ENCODE measurements at places on chromosomes 12 and 14.

GRCh38 chr14:21070083-21070609, at the start of gene ARHGEF40:
Gene ARHGEF40 (plus strand): TSS chr14:21070304. CDS start chr14:21070397, 93 bp downstream.
- no peak for DNase-seq

GRCh38 chr12:50049254-50050118, 7.9 kb upstream of the ASIC1 start:
- DNase-seq: no peak

- DNase-seq: peak; percentile 24
Measured at GRCh38 chr12:75921622-75922289, 109.8 kb downstream of the PHLDA1 start.

- no peak for DNase-seq
Measured at GRCh38 chr14:100824091-100824551, 1.8 kb upstream of the MEG3 start.

DNA sequence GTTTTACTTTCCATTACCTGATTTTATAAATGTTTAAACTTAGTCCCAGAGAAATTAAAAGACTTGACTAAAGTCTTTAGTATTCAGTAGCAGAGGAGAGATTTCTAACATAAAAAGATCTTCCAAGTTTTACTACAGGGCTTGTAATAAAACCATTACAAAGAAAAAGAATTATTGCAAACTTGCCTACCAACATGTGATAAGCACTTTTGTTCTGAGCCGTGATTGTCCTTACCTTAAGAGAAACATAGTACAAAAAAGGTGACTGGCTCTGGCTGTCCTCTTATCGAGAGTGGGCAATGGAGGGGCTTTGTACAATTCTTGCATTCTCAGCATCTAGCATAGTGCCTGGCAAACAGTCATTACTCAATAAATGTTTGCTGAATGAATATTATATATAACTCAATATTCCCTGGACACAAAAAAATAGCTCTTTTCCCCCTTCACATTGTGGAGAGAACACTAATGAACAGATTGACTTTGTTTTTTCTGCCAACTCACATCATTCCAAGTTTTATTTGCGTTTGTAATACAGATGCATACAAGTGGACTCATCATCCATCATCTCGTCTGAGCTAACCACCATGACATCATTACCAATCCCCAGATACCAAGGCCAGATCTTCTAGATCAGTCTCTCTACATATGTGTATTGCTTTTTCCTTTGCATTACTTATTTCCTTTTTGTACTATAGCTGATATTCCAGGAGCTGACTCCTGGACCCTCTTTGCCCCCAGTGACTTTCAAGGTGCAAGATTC, 192.8 kb upstream of the EEA1 start:
- DNase-seq: no peak

DNA sequence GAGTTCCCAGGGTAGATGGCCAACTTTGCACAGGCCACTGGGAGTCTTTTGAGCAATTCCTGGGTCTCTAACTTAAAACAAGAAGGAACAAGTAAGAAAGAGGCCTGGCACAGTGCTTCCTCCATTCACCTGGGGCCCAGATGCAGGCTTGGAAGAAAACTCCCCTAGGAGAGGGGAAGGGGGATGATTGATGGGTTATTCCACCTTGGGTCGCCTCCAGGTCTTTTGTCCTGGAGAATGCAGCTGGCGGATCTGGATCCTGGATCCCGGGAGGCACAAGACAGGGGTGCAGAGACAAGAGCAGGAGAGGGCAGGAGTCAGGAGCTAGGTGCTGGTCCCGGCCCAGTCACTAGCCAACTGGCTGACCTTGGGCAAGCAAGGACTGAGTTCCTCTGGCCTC, 74.5 kb downstream of the ESRRB start:
- DNase-seq: no peak

All from brain pericyte (primary cell).